ENCODE measurements at places on chromosomes 13 and 19. TPM values are rescaled to one million over a fixed set of nuclear protein-coding genes. Genes with fewer than 3 reads are reported as not detected.

Gene RASIP1
- total RNA-seq = 6.9 TPM

Gene CRX
- total RNA-seq = not detected

Gene TNFAIP8L1
- total RNA-seq = 6.7 TPM

Gene ZNF98
- total RNA-seq = 1.7 TPM

Gene NCCRP1
- total RNA-seq = 9.9 TPM

Gene SKA3
- 22.1 TPM for total RNA-seq

Gene PEPD
- 56.7 TPM for total RNA-seq

Gene SGCG
- total RNA-seq = not detected

Gene CGB2
- total RNA-seq = not detected

Gene WDR88
- total RNA-seq = not detected

Gene HTR2A
- total RNA-seq = not detected

Gene PRX
- total RNA-seq = 0.80 TPM

Gene ZSCAN1
- total RNA-seq = 0.69 TPM

Gene EDNRB
- total RNA-seq = 0.36 TPM

Gene TUBA3C
- total RNA-seq = not detected

Gene KLK13
- total RNA-seq = not detected

Gene IFNL4
- total RNA-seq = not detected

Gene NPAS1
- total RNA-seq = 0.63 TPM

Gene SLC25A42
- total RNA-seq = 2.9 TPM

Gene TUBB4A
- total RNA-seq = 3.1 TPM

Gene CD22
- 0.23 TPM for total RNA-seq

Gene PEAK3
- not detected for total RNA-seq

Gene CAMSAP3
- total RNA-seq = 12.4 TPM

Gene HCN2
- 0.22 TPM for total RNA-seq

Gene SULT2A1
- total RNA-seq = not detected

Gene LONP1
- 134 TPM for total RNA-seq

Gene MATK
- total RNA-seq = not detected

Gene ZNF433
- total RNA-seq = 1.3 TPM

Gene DPF1
- total RNA-seq = 2.6 TPM

Gene NLRP9
- total RNA-seq = not detected

Gene ETV2
- total RNA-seq = not detected

Gene FGF21
- not detected for total RNA-seq

Gene PRTN3
- not detected for total RNA-seq

Gene NLRP5
- not detected for total RNA-seq

Gene PNMA8C
- 0.14 TPM for total RNA-seq

Gene ZNF71
- 8.8 TPM for total RNA-seq

Gene ARHGEF7
- 18.2 TPM for total RNA-seq

Gene KLHL1
- not detected for total RNA-seq

Gene ZNF486
- 16.0 TPM for total RNA-seq

Gene MCEMP1
- not detected for total RNA-seq

Gene ZNF45
- total RNA-seq = 3.3 TPM

Gene GFY
- not detected for total RNA-seq

Gene IGSF23
- total RNA-seq = 0.12 TPM

Gene C13orf46
- total RNA-seq = not detected

Gene SLITRK5
- total RNA-seq = under 0.01 TPM

Gene PROZ
- total RNA-seq = not detected

Gene NAPSA
- total RNA-seq = 0.14 TPM

Gene DNAJC3
- total RNA-seq = 21.4 TPM

Gene UNC13A
- total RNA-seq = 0.06 TPM

Gene VASP
- total RNA-seq = 146 TPM

Gene KIR2DL4
- total RNA-seq = not detected

Gene FFAR1
- total RNA-seq = 0.06 TPM

Gene TPM4
- total RNA-seq = 965 TPM

Gene LSM7
- total RNA-seq = 409 TPM

Gene BRME1
- total RNA-seq = 0.58 TPM
